ENCODE measurements at places on chromosomes 4 and X.

DNA sequence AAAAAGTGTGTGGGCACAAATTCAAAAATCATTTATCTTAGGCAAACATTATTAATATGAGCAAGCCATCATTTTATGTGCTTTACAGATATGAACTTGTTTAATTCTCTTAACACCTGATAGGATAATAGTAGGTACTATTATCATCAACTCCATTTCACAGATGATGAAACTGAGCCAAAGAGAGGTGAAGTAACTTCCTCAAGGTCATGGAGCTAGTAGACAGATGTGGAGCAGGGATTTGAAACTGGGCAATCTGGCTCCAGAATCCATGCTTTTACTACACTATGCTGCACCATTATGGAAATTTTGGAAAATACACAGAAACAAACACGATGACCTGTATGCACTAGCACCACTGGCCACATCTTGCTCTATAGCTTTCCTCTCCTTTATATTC, 1.0 kb upstream of the PIN4 start:
- peak; percentile 5 for DNase-seq

DNA sequence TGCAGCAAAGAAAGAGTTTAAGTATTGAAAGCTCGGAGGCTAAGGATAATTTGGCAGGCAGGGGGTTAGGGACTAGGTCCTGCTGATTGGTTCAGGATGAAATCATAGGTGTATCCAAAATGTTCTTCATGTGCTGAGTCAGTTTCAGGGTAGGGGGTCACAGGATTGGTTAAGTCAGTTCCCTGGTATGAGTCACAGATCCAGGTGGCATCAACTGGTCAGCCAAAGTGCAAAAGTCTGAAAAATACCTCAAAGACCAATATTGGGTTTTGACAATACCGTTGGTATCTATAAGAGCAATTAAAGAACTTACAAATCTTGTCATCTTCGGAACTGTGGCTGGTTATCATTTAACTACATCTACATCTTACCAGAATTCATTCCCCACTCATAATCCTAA, 25.6 kb upstream of the PRDM8 start:
- no peak for DNase-seq

DNA sequence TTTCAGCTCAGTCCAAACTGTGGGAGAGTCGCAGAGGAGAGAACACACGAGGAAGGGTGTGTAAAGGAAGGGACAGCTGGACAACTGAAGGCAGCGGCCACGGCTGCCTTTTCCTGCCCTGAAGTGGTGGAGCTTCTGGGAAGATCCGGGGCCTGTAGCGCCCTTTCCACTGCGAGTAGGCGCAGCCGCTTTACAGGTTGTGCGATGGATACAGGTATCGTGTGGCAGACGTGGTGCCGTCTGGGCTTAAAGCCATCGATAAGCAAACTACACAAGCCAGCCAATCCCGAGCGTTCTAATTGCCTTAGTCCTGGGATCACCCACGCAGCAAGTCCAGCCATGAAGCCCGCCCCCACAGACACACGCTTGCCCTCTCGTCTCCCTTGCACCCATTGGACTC, 15.4 kb downstream of the NKX6-1 start:
- no peak for DNase-seq

- DNase-seq: no peak
These were observed 1369.1 kb upstream of the AGA start for GRCh38 chr4:178811356-178811755.

- DNase-seq: no peak
These were observed 876.0 kb downstream of the FSTL5 start for GRCh38 chr4:161287678-161288352.

DNA sequence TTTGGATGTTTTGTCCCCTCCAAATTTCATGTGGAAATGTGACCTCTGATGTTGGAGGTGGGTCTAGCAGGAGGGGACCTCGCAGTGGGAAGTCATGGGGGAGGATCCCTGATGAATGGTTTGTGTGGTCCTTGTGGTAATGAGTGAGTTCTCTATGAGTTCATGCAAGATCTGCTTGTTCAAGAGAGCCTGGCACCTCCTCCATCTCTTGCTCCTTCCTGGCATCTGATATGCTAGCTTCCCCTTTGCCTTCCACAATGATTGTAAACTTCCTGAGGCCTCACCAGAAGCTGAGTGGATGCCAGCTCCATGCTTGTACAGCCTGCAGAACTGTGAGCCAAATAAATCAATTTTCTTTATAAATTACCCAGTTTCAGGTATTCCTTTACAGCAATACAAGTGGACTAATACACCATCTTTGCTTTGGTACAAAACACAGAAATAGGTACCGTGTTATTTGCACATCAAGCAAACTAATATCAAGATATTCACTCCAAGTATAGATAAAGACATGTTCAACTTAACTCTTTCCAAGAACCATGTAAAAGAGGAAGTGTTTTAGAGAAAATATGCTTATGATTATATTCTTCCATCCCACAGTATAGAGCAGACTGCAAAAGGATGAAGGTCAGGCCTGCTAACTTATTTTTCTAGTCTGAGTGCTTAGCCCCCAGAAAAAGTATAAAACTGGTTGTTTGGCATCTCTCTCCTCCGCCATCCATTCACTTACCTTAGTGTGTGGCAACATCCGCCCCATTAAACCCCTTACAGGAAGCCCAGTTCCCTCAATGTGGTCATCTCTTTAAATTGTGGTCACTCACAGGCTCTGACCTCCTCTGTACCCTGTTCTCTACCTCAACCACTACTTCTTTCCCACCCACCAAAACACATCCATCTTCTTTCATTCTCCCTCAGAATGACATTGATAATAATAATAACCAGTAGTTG, 6.7 kb downstream of the ARAP2 start:
- DNase-seq: no peak

- no peak for DNase-seq
These were observed 104.1 kb upstream of the MCF2 start for GRCh38 chrX:139811942-139812629.

GRCh38 chrX:103107836-103108235, 14.9 kb upstream of the NXF3 start:
- DNase-seq: no peak

Measured in NCI-H748 treated with DMSO at 0.1 percent for 48 hours (cell line).